Osteoblast (primary cell): ENCODE measurements at places on chromosomes 7 and 10. TPM values are rescaled to one million over a fixed set of nuclear protein-coding genes. Genes with fewer than 3 reads are reported as not detected.

Gene OR6V1
- not detected in 2 replicates for total RNA-seq

Gene CLDN15
- 3.3 and 4.1 TPM in 2 replicates for total RNA-seq

Gene UPK3BL1
- 4.7 and 13.8 TPM in 2 replicates for total RNA-seq

Gene FRAT1
- total RNA-seq: 3.3 and 3.8 TPM in 2 replicates

Gene MRLN
- total RNA-seq: not detected in 2 replicates

Gene ZNF511
- total RNA-seq: 20.9 and 24.6 TPM in 2 replicates

Gene CADPS2
- 21.7 and 26.2 TPM in 2 replicates for total RNA-seq

Gene INHBA
- 97.8 and 107 TPM in 2 replicates for total RNA-seq

Gene IFIT2
- total RNA-seq: 7.7 and 9.0 TPM in 2 replicates

Gene NKX2-3
- not detected in 2 replicates for total RNA-seq

Gene PLEKHS1
- total RNA-seq: under 0.01 TPM in 1 of 2 replicates, not detected in the other

DNA sequence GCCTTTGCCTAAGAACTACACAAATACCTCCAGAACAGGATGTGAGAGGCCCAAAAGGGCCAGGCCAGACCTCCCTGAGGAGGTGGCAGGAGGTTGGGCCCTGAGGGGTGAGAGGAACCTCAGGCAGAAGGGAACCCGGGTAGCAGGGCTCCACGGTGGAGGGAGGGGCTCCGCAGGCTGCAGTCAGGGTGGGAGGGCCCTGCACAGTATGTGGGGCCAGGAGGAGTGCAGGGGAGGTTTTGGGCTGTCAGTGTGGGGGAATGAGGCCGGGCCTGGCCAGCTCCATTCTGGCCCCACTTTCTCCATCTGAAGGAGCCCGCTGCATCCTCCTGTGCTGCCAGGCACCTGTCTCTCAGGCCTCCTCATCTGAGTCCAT lies 25.9 kb downstream of the DNAJB12 start:
- DNase-seq: peak; percentile 49

DNA sequence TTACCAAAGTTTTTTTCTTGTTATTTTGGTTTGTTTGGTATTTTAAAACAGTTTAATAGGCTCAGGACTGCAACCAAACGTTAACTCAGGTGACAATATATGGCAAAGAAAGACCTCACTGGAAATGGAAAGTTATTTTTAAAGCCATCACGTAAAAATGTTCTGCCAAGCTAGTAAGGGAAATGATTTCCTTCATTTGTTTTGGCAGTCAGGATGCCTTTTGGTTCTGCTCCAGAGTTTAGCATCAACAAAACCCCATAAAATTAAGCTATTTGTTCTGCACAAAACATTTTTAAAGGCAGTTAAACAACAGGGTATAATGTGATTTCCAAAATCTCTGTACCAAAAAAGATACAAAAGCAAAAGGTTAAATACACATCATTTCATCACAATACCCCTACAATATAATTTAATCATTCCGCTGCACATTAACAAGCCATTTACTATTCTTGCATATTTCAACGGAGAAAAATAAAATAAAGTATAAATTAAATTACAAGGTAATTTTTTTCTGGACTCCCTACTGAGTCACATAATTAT lies 172.4 kb downstream of the SEMA3E start:
- no peak for DNase-seq

DNA sequence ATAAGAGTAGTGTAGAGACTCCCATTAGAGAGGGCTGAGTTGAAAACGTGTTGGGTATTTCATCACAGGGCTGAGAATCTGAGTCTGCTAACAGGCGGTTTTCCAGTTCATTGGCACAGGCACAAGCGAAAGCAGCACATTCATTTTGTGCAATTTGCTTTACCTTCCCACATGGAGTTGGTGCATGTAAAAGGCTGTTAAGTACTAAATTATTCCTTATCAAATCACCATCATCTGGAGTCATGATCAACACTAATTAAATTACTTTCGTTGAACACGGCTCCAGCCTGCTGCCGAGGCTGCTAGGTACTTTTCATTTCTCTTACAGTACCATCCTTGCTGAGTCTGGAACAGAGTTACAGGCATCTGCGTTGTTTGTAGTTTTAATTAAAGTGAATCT lies 43.8 kb downstream of the ETV1 start:
- peak; percentile 10 for DNase-seq

GRCh38 chr7:77281780-77282478 lies 82.3 kb upstream of the FGL2 start:
- no peak for DNase-seq

DNA sequence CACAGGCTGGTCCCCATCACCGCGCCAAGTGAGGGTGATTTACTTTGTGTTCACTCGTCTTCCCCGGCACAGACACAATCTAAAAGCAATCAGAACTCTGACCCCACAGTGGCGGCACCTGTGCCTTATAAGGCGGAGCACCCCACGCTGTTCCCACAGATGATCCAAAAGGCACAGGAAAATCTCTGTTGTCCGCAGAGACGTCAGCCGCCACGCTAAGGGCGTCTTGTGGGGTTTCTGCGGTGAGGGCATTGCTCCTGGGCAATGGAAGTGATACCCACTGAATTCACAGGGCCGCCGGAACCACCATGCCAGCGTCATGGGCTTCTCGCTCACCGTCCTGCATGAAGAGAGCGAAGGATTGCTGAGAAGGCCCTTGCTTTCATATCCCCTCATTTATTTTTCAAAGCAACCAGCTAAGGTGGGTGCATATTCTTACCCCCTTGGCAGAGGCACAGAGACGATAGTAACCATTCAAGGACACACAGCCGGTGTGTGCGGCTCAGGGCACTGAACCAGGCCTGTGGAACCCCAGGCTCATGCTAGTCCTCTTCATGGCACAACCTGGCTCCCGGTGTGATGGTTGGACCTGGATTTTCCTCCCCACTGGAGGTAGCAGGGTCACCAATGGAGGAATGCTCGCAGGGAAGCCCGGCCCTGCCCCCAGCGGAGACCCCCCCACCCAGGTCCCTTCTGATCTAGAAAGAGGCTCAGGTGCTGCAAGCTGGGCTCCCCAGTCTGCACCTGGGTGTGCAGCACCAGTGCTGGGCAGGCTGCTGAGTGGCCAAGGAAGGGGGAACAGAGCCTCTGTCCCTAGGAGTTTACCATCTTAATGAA lies 279.0 kb downstream of the TCERG1L start:
- no peak for DNase-seq

- DNase-seq: no peak
Observed at GRCh38 chr7:80533287-80533686, 21.4 kb upstream of the GNAT3 start.

DNA sequence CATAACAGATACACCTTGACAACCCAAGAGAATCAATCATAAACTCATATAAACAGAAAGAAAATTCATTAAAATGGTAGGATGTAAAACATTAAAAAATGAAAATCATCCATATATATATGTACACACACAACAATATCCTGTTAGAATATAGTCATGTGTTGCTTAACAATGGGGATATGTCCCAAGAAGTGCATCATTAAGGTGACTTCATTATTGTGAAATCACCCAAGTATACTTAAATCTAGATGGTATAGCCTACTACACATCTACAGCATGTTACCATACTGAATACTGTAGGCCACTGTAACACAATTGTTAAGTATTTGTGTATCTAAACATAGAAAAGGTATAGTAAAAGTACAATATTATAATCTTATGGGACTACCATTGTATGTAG lies 115.8 kb upstream of the TMEM168 start:
- DNase-seq: no peak

- DNase-seq: no peak
Observed at GRCh38 chr10:127216786-127217185, 20.4 kb upstream of the INSYN2A start.

- no peak for DNase-seq
Observed at GRCh38 chr10:12077580-12078180, 8.9 kb downstream of the DHTKD1 start.

- DNase-seq: no peak
Observed at GRCh38 chr10:115660391-115660790, 567.2 kb downstream of the ATRNL1 start.

GRCh38 chr7:13989126-13989948 lies at the start of gene ETV1:
Gene ETV1 (minus strand): TSS chr7:13989666. CDS start chr7:13989052, 614 bp downstream.
- peak; percentile 79 for DNase-seq

DNA sequence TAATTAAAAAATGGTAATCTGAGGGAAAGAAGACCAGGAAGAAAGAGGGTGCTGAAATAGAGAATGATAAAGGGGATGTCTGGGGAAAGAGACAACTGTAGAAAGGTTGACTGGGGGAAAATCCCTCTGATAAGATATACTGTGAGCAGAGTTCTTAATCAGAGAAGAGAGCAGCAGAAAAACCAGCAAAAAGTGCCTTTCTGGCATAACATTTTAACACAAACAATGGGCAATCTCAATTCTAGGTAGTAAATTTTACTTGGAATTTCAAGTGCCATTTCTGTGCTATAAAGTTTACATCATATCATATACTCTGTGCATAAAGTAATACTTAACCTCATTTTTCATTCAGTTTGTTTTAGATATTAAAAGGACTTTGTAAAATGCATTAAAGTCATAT lies 251.9 kb upstream of the HGF start:
- DNase-seq: no peak

DNA sequence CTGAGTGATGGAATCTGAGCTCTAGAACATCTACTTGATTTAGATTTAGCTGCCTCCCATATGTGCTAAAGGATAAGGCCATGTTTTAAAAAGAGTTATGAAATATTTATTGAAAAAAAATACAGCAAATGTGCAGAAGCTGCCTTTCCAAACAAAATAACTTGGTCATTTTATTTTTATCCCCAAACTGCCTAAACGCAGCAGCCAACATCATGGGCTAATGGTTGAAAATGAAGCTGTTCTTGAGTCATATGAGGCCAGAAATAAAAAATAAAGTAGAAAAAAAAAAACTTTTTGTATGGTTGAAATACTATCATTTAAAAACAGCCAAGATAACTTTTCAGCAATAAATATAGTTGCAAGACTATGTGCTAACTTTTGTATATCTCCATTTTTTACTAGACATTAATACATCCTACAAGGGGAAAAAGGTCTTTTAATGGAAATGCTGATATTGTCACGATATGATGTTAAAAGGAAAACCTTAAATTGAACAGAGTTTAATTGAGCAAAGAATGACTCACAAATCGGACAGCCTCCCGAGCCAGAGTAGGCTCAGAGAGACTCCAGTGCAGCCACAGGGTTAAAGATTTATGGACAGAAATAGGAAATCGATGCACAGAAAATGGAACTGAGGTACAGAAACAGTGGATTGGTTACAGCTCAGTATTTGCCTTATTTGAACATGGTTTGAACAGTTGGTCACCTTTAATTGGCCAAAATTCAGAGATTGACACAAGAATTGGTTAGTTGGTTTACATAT lies 305.8 kb downstream of the MDFIC start:
- no peak for DNase-seq

GRCh38 chr7:73769481-73770001 lies 529 bp downstream of the CLDN3 start:
- peak; percentile 61 for DNase-seq

- no peak for DNase-seq
Observed at GRCh38 chr10:133100706-133101415, 13.1 kb downstream of the ADGRA1 start.

DNA sequence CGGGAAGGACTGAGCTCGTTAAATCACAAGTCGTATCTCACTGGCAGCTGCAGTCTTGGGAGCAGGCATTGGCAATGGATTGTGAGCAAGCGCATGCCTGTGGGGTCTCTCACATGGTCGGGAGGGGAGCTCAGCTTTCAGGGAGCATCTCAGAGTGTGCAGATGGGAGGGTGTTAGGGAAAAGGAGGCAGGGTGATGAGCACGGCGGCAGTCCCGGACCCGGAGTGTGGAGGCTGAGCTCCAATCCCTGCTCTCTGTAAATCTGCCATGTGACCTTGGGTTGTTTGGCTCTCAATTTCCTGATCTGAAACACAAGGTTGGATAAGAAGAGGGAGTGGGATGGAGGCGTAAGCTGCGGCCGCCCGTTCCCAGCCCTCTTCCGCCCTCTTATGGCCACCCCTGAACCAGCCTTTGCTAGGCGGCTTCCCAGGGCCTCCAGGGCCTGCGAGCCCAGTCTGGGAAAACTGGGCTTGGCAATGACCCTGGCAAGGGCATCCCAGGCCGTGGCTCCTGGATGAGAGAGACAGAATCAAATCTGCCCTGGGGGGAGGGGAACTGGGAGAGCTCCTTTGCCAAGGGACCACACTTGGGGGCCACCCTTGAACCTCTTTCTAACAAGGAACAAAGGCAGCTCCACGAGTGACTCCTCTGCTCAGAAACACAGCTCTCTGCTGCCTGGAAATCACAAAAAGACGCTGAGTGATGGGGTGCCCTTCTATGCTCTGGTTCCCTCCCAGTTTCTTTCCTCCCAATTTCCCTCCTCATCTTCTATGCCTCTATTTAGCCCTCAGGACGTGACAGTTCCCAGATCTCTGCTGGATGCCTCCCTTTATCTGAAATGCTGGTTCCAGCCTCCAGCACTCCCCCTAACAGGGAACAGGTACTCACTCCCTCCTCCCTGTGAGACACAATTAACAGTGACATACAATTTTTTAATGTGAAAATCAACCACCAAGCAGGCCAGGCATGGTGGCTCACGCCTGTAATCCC lies 41.7 kb upstream of the LOXL4 start:
- peak; percentile 94 for DNase-seq

DNA sequence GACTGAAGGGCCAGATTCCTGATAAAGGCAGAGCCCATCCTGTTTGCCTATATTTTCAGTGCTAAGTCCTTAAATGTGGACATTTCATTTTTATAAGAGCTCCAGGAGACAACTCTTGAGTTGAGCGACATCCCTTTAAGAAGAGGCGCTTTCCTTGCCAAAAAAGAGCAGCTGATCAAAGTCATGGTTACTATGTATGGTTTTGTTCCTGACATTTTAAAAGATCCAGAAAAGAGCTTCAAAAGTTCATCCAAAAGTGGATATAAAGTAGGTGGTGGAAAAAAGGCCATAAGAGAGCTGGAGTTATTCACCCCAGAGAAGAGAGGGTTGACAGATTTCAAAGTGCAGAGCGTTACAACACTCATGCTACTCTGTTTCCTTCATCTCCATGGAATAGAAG lies 36.7 kb downstream of the RHOBTB1 start:
- DNase-seq: no peak

DNA sequence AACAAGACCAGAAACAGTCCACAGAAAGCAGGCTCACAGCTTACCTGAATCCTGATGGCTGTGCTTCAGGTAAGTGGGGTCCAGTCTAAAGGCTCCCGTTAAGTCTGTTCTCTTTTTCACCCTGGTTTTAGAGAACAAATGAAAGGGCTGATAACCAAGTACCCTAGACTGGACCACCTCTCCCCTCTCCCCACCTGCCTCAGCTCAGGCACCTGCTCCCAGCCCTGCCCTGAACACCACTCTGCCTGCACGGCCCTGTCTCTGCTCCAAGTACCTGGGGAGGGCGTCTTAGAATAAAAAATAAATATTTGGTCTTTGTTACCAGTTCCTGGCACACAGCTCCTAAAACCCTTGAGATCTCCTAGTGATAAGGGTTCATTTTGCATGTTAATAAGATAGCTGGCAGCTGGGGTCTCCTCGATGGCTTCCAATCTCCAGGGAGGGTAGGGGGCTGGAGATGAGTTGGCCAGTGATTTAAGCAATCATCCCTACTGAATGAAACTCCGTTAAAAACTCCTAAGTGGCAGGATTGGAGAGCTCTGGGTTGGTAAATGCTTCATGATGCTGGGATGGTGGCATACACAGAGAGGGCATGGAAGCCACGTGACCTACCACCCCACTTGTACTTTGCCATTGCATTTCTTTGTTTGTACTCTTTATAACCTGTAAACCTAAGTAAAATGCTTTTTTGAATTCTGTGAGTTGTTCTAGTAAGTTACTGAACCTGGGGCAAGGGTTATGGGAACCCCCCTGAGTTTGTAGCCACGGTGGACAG lies 29.8 kb upstream of the FIGNL1 start:
- DNase-seq: no peak

- DNase-seq: peak; percentile 80
Observed at GRCh38 chr7:2474813-2475677, 1.2 kb downstream of the GRIFIN start.
